CD4-positive, alpha-beta T cell treated with Interleukin-21 for 1 hour (primary cell): ENCODE measurements at places on chromosomes 1 and 21.
A peak's percentile ranks its signal among the peaks of the same experiment; 100 is the strongest.

DNA sequence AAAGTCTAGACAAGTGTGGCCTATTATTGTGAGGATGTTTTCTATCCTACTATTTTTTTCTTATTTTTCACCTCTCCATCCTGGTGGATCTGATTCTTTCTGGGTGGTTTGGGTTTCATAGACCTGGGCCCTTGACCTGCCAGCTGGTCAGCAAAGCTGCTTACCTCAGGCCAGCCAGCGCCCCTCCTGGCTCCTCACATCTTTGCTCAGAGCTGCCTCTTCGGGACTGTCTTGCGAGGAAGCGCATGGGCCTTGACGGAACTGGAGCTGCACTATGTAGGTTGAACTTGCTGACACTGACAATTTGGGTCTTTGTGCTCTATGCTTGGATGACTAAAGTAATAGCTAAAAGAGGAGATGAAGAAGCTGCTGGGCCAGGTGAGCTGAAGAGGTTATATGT lies 138.5 kb upstream of the SYT6 start:
- DNase-seq: no peak

DNA sequence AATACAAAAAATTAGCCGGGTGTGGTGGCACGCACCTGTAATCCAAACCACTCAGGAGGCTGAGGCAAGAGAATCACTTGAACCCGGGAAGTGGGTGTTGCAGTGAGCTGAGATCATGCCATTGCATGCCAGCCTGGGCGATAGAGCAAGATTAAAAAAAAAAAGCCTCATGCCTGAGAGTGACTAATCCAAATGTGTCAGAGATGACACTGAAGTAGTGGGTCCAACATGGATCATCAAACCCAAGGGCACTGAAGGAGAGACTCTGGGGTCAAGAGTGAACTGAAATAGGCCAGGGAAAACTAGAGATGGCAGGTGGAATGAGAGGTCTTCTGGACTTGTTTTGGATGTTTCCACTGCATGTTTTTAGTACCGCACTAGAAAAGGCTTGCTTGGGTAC lies 10.2 kb upstream of the CACHD1 start:
- DNase-seq: no peak

DNA sequence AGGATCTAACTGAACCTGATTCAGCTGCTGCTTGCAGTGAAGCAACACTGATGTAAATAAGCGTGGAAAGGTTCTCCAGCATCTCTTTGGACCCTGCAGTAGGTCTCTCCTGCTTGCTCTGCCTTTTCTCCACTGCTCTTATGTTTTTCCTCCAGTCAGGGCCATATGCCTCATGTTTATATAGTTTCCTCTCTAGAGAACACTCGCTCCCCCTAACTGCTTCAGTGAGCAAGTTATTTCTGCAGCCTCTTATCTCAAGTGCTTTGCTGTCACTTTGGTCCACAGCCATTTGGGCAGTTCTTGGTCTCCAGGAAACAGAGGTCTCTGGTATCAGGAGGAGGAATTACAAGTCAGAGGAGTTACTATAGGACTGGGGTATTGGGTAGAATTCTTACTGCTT lies 5.3 kb downstream of the PRUNE1 start:
- no peak for DNase-seq

DNA sequence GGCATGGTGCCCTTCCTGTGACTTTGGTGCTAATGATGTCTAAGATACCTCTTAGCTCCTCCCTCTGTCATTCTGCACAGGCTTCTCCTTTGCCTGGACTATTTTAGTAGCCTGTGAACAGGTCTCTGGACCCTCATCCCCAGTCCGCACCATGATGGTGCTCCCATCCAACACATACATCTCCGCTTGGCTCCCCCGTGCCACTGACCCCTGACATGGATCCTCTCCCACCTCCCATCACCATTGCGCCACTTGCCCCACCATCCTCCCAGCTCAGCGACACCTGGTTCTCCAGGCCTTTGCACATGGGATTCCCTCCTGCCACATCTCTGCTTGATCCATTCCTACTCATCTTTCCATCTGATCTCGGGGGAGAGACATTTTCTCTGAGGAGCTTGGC lies 33.9 kb downstream of the RUNX3 start:
- DNase-seq: no peak

GRCh38 chr1:11422686-11423085 lies 56.3 kb upstream of the DISP3 start:
- DNase-seq: no peak

DNA sequence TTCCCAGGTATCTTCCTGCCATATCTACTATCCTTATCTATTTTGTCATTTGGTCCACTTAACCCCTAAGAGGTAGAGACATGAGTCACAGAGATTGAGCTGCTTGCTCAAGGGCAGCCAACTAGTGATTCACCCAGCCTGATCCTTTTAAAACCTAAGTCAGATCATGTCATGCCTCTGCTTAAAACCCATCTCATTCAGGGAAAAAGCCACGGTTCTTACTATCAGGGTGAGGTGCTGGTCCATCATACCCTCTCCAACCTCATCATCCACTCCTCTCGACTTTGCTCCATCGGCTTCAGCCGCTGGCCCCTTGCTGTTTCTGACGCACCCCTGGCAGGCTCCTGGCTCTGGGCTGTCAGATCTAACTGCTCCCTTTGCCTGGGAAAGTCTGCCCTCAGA lies 14.4 kb upstream of the PPP1R15B start:
- DNase-seq: no peak

GRCh38 chr21:25995278-25995677 lies 175.3 kb downstream of the APP start:
- no peak for DNase-seq

DNA sequence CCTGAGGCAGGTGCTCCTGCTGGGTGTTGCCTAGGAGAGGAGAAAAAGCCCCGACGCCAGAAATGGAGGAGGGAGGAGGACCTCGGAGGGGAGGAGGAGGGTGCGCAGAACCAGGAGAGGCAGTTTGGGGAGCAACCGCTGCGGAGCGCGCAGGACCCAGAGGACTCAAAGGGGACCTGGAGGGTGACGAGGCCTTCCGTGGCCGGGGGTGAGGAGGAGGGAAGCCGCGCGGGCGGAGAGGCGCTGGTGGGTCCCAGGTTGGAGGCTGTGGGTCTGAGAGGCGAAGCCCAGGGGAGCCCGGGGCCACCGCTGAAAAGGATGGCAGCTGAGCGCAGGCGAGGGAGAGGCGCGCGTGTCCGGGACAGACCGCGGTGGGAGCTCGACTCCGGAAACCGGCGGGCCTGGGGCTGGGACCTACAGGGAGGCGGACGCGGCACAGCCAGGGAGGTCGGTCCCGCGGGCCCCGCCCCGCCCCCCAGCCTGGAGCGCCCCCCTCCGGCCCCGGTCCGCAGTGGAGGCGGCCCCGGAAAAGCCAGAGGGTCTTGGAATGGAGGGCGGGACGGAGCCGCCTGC lies 15.1 kb downstream of the RNF223 start:
- no peak for DNase-seq

GRCh38 chr1:145806844-145807243 lies 17.1 kb downstream of the RNF115 start:
- no peak for DNase-seq

DNA sequence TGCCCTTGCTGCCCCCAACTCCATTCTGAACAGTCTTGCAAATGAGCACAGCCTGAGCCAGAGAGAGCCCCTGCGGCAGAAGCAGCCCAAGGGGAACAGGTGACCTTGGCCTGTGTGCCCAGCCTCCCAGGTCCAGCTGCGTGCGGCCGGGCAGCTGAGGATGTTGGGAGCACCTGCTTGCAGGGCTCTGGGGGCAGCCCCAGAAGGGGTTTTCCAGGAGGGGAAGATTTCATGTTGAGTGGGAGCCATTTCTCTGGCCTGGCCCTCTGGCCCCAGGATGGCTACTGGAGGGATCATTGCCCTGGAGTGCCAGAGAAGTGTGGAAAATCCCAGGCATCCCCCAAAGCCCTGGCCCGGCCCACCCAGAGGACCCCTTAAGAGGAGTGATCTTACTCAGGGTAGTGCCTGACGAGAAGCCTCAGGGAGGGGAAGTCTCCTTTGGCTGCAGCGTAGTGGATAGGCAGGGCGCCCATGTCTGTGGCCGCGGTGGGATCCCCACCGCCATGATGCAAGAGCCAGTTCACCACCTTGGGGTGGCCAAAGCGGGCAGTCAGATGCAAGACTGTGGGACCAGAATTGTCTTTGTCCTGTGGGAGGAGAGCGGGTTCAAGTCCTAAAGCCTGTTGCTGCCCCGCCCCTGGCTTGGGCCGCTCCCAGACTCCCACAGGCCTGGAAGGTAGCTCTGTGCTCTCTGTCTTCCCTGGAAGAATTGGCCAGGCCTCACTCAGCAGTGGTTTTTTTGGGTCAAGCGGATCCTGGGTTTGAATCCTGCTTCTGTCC lies 20.6 kb upstream of the RNU1-4 start:
- DNase-seq: no peak

DNA sequence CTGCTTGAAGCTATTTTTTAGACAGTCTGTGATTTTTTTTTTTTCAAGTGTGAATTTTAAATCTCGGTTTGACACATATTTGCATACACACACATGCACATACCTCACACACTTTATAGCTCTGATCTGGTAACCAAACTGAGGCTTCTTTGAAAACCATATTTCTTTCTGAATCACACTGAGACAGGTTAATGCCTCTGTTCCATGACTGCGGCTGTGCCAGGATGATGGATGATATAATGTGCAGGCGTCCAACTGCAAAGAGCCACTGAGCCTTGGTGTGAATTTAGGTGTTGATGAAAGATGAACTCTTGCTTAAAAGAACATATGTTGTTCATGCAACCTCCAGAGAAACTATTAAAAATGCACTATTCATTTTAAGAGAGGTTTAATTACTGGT lies 504.0 kb upstream of the OLFM3 start:
- DNase-seq: no peak

DNA sequence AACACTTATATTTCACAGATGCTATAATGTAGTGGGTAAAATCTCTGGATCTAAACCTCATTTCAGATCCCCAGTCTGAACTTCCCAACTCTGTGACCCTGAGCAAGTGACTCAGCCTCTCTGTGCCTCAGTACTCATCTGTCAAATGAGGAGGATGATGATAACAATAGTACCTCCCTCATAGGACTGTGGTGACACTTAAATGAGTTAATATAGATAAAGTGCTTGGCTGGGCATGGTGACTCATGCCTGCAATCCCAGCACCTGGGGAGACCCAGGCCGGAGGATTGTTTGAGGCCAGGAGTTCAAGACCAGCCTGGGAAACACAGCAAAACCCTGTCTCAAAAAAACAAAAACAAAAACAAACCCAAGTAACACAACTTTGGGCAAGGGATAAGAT lies 4.7 kb upstream of the ECE1 start:
- peak; percentile 61 for DNase-seq

DNA sequence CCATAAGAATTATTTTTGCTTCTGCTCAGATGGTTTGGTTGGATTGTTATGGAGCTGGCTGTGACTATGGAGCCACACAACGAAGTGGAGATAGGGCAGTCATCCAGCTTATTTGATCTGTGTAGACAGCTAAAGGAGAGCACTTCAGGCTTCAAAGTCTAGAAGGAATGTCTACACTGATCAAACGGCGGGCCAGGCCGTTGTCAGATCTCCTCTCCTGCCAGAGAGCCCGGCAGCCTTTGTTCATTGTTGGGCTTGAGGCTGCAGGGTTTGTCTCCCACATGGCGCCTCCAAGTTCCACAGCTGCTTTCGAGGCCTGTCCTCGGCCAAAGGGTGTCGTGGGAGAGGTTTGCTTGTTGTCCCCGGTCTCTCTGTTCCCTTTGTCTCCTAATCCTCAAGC lies 2.8 kb upstream of the STMN1 start:
- no peak for DNase-seq

- DNase-seq: no peak
These were observed 391.2 kb downstream of the RWDD3 start for GRCh38 chr1:95625224-95625623.

GRCh38 chr1:26723013-26723991 lies 27.5 kb downstream of the ARID1A start:
- DNase-seq: peak; percentile 60

GRCh38 chr1:231387770-231388669 lies 34.1 kb downstream of the EGLN1 start:
- no peak for DNase-seq

DNA sequence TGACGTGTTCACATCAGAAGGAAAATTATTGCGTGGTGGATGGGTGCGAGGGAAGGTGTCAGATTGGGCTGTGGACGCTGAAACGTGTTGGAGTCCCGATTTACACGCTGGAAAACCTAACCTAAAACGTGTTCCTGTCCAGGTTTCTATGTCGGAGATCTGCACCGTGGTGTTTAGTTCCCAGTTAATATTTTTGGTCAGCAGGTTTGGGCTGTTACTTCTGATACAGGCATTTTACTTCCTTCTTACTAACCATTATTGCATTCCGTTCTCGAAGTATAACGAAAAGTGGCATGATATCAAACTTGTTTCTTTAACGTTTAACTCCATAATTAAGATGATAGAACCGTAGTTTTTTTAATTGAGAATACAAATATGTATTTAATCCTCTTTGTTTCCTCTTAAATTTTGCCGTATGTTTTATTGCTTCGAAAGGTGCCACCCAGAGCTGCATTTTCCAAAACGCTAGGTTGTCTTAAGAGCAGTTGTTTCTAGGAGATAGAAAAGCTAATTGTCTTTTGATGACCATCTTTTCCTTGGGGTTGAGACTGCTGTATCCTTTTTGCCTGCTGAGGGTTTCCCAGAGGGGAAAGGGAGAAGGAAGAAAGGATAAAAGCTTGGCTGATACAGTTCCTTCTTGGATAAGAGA lies 1.3 kb downstream of the ADARB1 start:
- DNase-seq: no peak

DNA sequence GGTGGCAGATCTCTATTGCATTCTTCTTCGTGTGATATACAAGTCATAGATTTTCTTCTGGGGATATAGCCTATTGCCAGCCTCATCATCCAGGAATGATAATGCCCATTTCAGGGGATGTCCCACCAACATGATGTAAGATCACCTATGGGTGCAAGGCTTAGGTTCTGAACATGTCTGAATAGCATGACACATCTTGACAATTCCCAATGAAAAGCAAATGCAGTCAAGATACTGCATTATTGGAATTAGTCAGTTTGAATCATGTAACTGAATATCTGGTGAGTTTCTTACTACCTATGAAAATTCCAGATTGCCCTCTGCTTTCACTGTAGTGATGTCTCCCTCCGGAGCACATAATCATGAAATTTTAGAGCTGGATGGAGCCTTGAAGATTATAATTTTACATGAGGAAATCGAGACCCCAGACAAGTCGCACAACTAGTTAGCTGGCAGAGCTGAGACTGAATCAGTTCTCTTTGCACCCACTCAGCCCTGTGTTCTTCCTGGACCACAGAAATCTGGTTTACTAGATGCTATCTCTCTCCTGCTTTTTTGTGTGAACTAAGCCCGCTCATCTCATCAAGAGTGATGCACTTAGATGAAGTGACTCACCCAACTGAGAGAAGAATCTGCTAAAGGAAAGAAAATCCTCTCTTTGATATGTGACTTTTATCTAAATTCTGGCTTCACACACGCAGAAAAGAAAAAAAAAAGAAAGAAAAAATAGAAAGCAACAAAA lies 65.0 kb downstream of the WDR64 start:
- no peak for DNase-seq

DNA sequence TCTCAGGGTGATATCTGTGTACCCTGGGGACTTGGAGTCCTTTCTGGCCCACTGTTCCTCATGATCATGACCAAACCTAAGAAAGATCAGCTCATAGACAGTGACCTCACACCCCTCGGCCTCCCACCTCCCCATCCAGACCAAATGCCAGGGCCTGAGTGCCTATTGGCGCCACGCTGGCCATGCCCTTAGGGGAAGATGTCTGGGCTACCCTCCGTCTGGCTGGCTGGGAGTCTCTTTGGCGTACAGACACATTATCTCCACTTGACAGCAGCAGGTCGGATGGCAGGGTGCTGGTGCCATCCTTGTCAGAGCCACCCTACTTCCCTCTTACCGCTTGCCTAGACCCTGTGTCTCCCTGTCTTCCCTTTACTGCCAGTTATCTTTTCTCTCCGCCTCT lies 8.4 kb downstream of the RORC start:
- no peak for DNase-seq

- no peak for DNase-seq
These were observed 21.8 kb downstream of the CAPN9 start for GRCh38 chr1:230768903-230769570.
